ENCODE measurements at places on chromosomes 4 and X. TPM values are rescaled to one million over a fixed set of nuclear protein-coding genes. Genes with fewer than 3 reads are reported as not detected.

The UBE2A gene
- 58.5 TPM for total RNA-seq

DNA sequence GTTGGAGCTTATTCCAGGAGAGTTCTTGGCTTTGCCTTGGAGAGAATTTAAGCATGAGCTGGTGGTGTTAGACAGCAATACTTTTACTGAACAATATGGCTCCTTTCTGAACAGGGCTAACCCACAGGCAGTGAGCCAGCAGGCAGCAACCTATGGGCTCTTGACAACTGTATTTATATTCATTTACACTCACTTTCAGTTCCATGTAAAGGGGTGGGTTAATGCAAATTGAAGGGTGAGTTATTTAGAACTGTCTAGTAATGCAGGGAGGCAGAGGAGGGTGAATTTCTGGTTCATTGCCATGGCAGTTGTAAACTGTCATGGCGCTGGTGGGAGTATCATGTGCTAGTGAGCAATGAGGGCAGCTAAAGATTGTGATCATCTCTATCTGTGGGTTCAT, 15.7 kb downstream of the FOXR2 start:
- no peak for DNase-seq

The SATL1 gene
- total RNA-seq, result not detected

DNA sequence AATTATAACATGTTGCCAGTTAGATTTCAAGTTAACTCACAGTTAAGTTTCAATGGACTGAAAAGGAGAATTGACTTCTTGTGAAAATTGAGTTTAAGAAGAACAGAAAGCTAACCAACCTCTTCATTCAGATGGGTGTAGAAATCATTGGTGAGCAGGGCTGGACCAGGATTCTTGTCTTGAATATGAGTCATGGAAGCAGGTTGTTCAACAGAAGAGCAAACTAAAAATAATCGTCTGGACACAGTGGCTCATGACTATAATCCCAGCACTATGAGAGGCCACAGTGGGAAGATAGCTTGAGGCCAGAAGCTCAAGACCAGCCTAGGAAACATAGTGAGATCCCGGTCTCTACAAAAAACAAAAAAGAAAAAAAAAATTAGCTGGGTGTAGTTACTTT, 98.2 kb downstream of the ARSJ start:
- no peak for DNase-seq

- no peak for DNase-seq
These were observed 100.2 kb downstream of the MAB21L2 start for GRCh38 chr4:150682126-150682525.

GRCh38 chrX:78102091-78102490, 2.0 kb upstream of the PGK1 start:
- no peak for DNase-seq

- DNase-seq, result no peak
These were observed 27.4 kb downstream of the TMPRSS11A start for GRCh38 chr4:67935888-67936287.

The FAM90A26 gene
- not detected for total RNA-seq

DNA sequence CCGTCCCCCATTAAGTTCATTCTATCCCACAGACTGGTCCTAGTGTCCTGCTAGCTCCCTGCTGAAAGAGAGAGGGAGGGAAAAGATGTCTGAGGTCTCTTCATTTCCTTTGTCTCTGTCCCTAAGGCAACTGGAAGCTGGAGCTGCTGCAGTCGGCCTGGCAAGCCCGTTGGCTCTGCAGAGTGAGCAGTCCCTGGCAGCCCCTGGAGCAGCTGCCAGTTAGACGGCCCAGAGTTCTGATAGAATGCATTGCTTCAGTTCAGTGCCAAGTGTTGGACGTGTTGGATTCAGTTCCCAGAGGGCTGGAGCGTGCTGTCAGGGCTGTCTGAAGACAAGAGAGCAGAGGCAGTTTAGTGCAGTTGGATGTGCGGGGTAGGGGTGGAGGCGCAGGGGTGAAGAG, 975 bp downstream of the KCNE5 start:
- peak; percentile 53 for DNase-seq

The CPE gene
- 49.7 TPM for total RNA-seq
